WERI-Rb-1 (cell line): ENCODE measurements at places on chromosomes 6 and 20.

DNA sequence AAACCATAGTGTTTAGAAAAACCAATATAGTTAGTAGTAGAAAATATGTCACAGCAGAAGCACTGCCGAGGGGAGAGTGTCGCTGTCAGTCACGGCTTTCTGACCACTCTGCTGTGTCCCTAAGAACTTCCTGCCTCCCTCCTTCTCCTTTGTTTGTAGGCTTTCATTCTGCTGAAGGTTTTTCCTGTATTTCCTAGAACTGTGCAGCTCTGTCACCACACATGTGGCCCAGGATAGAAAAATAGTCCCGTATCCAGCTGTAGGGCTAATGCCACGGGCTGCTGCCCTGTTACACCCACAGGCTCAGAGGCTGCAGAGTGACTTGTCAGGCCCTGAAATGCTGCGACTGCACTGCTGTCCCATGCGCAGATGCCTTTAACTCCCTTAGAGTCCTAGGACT, 52.6 kb upstream of the SYNJ2 start:
- no peak for DNase-seq

GRCh38 chr20:36645353-36645752, 643 bp downstream of the SLA2 start:
- no peak for DNase-seq

DNA sequence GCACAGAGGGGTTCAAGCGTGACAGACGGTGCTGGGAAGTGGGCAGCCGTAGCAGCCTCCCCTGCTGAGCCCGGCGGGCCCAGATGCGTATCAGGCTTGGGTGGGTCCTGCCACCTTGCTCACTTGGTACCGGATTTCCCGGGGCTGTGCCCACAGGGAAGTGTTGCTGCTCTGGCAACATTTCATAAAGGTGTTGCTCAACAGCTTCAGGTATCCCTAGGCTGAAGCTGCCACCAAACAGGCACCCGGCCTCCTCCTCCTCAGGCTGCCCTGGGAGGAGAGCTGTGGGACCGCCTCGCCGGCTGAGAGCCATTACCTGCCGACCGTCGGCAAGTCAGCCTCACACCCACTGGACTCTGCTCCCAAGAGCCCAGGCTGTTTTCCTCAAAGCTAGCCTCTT, 11.5 kb downstream of the PSMG4 start:
- DNase-seq = no peak

- DNase-seq = no peak
Observed at GRCh38 chr20:37365760-37366638, 20.1 kb downstream of the SRC start.

DNA sequence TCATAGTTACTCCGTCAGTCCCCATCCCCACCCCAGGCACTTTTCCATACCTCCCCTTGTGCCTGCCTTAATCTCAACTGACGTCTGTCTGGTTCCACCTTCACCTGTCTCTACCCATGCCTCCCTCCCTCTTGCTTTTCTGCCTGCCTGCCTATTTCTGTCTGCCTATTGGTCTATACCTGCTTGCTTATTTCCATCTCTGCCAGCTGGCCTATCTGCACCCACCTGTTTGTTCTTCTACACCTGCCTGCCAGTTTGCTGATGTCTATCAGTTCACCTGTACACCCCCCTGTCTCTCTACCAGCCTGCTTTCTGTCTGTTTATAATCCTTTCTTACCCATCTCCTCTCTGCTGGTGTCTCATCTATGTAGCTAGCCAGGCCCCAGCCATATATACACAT, 87.5 kb downstream of the RALGAPA2 start:
- DNase-seq = no peak

GRCh38 chr6:84332139-84333034, 104.9 kb upstream of the CEP162 start:
- no peak for DNase-seq

DNA sequence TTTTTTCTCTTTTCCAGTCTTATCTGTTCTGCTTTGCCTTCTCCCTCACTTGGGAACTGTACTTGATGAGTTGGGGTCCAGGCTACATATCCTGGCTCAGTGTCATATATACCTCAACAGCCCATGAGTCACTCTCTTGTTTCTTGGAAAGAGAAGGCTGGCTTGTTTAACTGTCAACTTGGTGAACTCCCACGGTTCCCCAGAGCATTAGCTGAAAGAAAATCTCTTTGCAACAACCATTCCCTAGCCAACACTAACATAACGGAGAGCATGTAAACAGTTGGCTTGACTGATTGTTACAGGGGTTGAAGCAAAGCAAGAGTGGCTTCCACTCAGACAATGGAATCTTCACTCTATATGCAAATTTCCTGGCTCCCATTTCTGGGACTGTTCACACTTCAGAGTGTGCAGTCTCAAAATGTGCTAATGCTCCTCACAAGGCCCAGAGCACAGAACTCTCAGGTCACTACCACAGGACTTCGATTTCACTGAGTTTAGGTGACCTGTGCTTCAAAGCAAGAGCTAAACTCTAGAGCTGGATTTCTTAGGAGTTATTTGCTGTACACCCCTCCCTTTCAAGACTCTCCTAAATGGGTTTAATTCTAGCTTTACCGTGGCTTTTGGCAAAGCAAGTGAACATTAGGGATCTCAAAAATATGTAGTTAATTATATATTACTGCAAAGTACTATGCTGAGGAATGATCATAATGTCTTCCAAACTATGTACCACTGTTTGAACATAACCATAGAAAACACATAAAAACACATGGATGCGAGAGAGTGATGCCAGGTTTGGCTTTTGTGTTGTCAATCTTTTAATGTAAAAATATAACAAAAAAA, 609.8 kb downstream of the RFPL4B start:
- no peak for DNase-seq

DNA sequence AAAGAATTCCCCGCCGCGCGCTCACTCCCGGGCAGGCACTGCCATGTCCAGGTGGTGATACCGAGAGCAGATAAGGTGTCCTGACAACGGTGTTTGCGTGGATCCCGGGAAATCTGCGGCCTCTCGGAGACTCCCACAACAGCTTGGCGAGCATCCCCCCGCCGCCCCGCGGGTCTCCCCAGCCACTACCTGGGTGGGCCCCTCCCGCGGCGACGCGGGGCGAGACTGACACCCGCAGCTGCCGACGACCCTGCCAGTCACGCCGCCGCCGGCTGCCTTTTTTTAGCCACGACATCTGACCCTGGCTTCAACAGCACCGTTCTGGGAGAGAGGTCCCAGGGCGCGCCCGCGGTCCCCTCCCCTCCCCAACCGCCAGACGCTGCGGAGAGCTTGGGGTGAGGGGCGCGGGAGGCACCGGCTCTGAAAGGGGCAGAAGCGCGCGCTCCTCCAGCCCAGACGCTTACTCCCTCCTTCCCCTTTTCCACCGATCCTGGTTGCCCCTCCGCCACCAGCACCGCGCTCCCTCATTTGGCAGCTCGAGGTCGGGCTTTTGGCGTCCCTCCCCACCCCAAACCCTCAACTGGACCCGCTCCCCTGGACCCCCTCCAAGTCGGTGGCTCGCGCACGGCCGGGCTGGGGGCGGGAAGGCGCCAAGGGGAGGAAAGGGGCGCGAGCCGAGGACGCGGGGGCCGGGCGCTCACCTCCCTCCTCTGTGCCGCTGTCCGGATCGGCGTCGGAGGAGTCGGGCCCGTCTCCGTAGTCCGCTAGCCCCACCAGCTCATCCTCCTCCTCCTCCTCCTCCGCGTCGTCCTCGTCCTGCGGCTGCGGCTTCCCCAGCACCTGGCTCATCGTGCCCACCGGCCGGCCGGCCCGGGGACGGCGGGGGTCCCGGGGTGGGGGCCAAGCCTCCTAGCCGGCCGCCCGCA, 665 bp downstream of the RRAGD start:
- DNase-seq = peak; percentile 54
